ENCODE measurements at places on chromosomes 5 and 9. TPM values are rescaled to one million over a fixed set of nuclear protein-coding genes. Genes with fewer than 3 reads are reported as not detected.

- DNase-seq, result no peak
Observed at GRCh38 chr9:102519423-102519822, 475.7 kb upstream of the CYLC2 start.

Gene KIF4B
- polyA plus RNA-seq, result 0.28 TPM

DNA sequence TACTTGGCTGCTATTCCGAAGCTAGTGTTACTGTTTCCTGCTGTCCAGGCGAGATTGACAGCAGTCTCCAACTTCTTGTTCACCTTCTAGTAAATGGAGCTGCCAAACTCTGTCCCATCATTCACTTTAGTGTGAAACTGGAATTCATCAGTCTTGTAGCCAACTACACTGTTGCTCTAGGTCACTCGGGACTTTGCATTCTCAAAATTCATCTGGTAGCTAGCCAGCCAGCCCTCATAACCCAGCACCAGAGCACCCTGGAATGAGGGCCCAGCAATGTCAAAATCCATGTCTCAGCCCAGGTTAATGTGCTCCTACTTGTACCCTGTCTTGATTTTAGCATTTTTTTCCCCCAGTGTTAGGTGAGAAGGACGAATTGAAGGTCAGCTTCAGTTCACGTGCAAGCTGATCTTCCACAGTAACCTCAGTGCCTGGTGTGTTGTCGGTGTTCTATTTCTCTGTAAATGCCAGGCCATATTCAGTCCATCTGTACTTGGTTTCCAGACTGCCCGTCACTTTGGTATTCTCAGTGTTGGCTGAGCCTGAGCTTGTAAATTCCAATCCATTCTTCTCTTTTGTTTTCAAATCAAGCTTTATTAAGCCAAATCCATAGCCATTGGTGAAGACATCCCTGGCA, 28.9 kb downstream of the ZNF169 start:
- no peak for DNase-seq

DNA sequence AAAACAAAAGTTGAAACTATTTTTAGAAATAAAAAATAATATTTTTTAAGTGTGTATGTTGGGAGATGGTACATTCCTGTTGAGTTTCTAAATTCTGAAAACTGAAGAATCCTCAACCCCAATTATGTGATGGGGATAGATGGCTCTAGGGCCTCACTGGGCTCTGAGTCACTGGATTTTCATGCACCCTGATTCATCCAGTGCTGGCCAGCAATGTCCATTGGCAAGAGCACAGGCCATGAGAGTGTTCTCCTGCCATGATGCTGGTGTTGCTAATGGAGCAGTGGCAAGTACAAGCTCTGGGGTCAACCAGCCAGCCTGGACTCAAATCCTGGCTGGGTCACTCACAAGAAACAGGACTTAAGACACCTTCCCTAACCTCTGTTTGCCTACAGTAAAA, 23.3 kb downstream of the SMIM23 start:
- no peak for DNase-seq

Gene PDE6A
- polyA plus RNA-seq, result 0.25 TPM

Gene FAM153A
- polyA plus RNA-seq, result 0.75 TPM

DNA sequence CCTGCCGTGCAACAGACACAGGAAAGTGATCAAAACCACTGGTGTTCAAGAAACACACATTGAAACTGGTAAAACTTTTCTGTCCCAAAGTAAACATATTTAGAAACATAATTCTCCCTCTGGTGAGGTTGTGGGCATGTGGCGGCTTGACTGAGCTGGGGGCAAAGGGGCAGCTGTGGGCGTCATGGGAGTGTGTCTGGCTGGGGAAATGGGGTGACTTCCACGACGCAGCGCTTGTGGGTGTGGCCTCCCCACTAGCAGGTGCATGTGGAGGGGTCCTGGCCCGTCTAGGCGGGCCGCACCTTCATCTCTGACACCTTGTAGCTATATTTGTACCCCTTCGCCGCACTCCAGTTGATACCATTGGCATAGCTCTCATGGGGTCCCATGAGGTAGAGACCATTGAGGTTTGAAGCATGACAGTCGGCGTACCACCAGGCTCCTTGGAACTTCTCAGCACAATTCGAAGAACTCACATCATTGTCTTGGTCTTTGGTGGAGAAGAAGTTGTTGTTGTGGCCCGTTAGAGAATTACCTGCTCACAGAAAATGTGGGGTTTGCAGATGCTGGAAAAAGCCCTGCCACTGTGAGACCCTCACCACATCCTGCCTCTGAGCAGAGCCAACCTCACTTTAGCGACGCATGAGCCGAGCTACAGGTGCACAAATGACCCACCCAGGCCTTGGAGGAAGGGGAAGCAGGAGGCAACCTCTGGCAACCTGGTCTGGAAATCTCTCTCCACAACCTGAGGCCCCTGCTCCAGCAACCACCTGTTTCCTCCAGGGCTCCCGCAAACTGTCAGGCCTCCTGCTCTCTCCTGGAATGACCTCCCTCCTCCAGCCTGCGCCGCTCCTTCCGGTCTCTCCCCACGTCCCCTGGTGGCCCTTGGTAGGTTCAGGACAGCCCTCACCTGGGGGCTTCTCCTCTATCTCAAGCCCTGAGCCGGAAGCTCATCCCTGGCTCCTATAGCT, 7.9 kb downstream of the FCN1 start:
- DNase-seq, result no peak

DNA sequence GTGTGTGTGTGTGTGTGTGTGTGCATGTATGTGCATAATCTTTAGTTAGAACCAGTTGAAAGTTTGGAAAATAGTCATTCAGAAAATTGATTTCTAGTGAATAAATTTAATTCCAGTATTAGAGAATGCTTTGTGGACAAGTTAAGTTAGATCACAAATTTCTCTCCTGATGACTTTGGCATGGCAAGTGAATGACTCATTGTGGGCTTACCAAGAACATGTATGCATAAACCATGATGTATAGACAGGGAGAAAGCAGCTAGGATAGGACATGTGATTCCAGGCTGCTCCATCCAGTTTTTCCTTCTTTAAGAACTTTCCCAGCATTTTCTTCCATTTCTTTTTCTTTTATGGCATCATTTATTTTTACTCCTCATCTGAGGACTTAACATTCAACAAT, 85.7 kb upstream of the SGCD start:
- no peak for DNase-seq

DNA sequence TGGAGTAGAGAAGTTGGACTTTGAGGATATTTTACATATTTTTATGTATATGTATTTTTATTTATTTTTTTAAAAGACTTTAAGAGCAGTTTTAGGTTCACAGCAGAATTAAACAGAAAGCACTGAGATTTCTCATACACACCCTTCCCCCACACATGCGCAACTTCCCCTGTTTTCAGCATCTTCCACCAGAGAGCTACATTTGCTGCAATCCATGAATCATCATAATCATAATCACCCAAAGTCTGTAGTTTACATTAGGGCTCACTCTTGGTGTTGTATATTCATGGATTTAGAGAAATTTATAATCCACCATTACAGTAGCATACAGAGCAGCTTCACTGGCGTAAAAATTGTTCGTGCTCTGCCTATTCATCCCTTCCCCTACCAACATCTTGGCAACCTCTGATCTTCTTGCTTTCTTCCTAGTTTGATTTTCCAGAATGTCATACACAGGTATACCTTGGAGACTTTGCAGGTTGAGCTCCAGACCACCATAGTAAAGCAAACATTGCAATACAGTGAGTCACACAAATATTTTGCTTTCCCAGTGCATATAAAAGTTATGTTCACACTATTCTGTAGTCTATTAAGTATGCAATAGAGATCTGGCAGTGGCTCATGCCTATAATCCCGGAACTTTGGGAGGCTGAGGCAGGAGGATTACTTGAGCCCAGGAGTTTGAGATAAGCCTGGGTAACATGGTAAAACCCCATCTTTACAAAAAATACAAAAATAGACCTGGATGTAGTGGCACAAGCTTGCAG, 9.6 kb upstream of the CCDC171 start:
- no peak for DNase-seq

GRCh38 chr5:8239646-8240045, 370.7 kb downstream of the MTRR start:
- no peak for DNase-seq

Gene CYLC2
- polyA plus RNA-seq, result not detected

- DNase-seq, result no peak
Observed at GRCh38 chr9:129610473-129611306, 10.2 kb downstream of the C9orf50 start.

DNA sequence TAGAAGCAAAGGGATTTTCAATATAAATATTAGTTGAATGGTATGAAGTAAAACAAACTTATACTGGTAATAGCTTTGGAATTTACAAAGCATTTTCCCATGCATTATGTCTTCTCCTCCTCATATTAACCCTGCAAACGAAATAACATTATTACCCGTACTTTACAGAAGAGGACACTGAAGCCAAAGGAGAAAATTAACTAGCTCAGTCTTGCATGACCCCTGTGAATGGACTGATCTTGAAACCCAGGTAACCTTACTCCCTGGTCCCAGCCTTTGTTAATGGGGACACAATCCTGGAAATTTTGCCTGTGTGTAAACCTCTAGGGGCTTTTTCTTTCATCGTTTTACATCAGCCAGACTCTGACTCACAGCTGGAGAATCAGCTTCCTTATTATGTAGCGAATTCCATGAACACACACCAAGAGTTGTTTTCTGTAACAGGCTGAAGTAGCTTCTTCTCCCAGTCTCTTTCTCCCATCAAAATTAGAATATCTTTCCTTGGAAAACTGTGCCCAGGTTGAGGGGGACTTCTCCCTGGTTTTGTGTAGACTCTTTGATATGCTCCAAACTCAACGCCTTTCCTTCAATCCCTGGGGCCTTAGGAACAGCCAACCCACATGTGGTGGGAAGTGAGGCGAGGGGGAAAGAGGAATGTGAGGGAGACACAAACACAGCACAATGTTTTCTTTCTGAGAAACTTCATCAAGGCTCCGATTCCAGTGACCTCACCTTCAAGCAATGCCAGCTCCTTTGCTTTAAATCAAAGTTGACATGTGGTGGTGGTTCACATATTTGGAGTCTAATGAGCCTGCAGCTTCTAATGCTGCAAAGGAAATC, 480.9 kb upstream of the PAPPA start:
- peak; percentile 43 for DNase-seq

DNA sequence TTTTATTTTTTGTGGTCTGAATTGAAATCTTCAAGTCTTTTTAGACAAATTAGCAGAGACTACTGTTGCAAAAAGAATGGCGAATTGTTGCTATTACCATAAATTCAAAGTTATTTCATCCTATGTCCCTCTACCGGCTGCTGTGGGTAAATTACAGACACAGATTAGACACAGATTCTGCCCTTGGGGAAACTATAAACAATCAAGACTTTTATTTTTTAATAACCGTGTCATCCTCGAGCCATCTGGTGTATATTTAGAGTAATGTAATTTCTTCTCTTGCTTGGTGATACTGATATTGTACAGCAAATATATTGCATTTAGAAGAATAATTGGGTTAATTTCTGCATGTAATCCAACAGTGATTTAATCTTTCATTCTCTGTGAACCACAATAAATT, 228.0 kb upstream of the ADAMTSL1 start:
- DNase-seq, result no peak
